RPMI7951 (cell line): ENCODE measurements at places on chromosomes 16 and 17.

DNA sequence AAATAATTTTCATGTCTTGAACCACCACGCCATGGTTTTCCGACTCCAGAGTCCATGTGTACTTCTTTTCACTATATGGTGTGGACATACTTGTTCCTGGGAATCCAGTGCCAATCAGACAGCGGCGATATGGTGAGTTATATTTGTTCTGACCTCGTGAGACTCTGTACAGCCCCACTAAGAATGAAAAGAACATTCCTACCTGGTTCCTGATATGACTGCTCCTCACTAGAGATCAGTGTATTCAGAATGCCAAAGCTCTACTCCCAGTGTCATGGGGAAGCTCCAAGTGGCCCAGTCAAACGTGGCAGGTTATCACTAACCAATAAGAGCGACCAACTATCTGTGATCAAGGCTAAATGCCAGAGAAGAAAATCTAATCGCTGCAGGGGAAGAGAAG is 6.1 kb downstream of the C16orf46 start:
- no peak for DNase-seq

DNA sequence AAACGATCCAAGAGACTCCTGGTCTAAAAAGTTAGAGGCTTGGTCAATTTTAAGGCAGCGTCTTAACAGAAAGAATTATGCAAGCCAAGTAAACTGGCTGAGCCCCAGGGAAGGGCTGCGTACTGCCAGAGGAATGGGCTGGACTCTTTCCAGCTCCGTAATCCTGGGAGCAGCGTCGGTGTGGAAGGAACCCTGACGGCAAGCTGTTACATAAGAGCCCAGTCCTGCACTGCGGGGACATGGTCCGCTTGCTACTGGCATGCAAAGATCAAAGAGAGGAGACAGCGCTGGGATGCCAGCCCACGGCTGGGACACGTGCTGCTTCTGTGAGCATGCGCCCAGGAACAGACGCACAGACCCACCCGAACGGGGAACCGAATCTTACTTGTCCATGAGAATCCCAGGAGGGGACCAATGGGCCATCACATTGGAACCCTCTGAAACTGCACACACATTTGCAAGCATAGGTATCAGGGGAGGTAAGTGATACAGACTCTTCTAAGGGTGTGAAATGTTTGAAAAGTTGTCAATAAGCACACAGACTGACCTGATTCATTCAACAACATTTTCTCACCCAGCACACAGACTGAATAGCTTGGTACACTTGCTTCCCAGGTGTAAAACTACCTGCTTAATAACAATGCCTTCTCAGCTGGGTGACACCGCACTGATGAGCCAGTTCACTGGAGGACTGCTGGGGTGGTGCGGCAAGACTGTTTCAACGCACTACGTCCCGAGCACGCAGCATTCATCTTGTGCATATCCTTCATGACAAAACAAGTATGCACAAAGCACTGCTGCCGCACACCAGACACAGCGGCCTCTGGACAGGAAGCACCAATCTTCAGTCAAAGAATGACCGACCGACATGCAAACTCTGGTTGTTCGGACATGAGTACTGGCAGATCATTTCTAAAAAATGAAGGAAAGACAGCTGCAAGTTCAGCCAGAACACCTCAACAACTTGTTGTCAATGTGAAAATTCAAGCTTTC is 94.9 kb downstream of the ANKRD11 start:
- DNase-seq = peak; percentile 97

DNA sequence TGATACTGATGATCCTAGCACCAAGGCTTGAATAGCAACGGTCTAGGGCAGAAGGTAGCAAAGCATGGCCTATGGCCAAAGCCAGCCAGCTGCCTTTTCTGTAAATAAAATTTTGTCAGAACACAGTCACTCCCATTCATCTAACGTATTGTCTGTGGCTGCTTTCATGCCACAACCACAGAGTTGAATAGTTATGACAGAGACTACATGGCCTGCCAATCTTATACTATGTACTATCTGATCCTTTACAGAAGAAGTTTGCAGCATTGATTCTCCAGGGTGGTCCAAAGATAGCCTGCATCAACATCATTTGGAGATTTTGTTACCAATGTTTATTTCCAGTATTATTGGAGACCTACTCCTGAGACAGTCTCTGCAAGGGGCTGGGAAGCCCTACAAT is 19.9 kb upstream of the MMD start:
- no peak for DNase-seq

DNA sequence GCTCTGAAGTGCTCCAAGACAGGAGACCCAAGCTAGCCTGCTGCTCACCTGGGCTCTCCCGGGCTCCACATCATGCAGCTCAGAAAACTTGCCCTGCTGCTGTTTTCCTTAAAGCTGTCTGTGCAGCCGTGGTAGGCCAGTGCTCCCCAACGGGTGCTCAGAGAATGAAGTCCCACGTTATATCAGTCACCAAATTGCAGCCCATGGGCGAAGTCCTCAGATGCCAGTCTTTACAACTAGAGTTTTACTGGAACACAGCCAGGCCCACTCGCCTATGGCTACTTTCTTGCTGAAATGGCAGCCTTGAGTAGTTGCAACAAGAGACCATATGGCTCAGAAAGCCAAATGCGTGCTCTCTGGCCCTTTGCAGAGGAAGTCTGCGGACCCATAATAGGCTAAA is 6.3 kb downstream of the CREBBP start:
- no peak for DNase-seq

GRCh38 chr17:30915833-30916611 is 5.7 kb upstream of the ADAP2 start:
- no peak for DNase-seq

- no peak for DNase-seq
Measured at GRCh38 chr16:48347980-48348379, 37.2 kb downstream of the SIAH1 start.

DNA sequence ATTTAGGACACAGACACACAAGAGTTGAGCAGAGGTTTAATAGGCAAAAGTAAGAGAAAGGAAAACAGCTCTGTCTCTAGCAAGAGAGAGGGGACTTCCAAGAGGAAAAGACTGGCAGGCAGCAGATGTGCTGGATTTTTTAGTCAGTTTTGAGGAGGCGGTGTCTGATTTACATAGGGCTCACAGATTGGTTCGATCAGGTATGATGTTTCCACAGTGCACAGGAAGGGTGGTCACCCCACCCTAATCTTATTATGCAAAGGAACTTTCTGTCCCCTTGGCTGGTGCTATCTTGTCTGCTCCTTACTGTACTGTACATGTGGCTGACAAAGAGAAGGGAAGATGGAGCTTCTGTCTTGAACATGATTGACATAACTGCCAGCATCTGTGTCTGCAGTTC is 25.3 kb downstream of the BFAR start:
- DNase-seq = peak; percentile 9

DNA sequence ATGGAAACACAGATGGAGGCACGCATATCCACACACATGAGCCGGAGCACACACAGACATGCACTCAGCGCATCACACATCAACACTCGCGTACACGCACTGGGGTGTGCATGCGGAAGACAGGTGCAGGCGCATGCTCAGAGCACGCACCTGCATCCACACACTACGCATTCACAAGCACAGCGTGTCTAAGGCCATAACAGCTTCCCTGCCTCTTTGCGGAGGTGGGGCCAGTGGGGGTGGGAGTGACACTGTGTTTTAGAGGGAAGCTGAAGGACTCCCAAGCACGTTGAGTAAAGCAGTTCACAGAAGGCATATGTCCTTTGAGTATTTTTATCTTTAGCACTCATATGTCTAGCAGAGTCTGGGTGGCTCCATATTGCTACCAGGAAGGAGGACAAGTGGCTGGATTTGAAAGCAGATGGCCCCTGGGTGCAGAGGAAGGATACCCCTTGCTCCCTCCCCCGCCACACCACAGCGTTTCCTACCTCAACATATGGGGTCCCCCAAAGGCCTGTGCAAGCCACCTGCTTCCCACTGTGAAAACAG is 68.6 kb upstream of the TOB1 start:
- no peak for DNase-seq

GRCh38 chr16:51638339-51639135 is 487.5 kb upstream of the SALL1 start:
- DNase-seq = peak; percentile 70

DNA sequence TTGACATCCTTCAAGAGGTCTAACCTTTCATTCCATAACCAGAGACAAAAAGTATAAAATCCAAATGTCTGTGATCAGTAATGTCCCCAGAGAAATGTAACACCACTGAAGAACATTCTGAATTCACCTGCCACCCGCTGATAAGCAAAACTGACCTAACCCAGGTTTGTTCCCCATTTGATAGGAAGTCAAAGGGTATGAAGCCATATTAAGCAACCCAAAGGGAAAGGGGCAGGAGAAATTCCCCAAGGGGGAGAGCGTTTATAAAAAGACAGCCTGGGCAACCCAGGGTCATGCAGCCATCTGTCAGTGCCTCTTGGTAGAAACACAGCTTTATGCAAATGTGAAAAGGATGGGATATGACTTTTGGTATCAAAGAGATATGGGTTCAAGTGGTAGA is 30.7 kb upstream of the PIK3R6 start:
- DNase-seq = no peak

GRCh38 chr16:81532491-81533174 is 88.0 kb downstream of the CMIP start:
- no peak for DNase-seq

DNA sequence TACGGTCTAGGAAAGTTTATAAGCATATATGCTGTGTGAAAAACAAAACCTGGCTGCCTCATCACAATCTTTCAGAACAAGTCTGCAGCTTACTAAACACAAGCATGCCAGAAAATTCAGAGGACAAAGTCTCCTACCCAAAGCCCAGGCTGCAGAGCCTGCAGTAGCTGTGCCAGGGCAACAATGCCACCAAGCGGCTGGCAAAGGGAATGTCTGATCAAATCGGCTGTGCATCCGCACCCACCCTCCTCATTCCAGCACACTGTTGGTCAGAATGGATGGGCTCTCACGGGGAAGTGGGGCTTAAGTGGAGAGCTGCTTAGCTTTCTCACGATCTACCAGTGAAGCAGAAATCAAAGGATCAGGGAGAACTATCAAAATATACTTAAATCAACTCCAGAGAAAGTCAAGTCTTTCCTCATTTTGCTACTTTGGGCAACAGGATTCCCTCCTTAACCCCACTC is 73.5 kb downstream of the CYTH1 start:
- peak; percentile 79 for DNase-seq

DNA sequence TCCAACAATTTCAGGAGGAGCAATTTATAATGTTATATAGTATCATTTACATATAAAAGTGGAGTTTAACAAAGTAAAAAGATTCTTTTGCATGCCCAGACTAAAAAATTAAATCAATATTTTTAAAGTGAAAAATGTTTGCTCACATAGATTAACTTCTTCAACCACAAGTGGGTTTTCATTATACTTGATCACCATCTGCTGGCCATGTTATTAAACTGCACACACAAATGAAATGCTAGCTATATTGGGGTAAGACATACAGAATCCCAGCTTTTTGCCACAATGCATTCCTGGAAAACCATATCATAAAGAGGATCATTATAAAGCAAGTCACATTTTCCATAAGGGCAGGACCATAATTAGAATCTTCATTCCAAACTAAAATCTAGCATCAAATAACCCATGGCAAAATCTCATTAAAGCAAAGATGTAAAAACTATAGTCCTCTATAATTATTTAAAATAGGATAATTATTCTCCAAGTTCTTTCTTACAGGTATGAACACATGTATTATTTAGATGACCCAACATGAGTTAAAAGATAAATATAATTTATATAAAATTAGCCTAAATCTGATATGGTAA is 26.3 kb downstream of the CEP112 start:
- DNase-seq = peak; percentile 47

DNA sequence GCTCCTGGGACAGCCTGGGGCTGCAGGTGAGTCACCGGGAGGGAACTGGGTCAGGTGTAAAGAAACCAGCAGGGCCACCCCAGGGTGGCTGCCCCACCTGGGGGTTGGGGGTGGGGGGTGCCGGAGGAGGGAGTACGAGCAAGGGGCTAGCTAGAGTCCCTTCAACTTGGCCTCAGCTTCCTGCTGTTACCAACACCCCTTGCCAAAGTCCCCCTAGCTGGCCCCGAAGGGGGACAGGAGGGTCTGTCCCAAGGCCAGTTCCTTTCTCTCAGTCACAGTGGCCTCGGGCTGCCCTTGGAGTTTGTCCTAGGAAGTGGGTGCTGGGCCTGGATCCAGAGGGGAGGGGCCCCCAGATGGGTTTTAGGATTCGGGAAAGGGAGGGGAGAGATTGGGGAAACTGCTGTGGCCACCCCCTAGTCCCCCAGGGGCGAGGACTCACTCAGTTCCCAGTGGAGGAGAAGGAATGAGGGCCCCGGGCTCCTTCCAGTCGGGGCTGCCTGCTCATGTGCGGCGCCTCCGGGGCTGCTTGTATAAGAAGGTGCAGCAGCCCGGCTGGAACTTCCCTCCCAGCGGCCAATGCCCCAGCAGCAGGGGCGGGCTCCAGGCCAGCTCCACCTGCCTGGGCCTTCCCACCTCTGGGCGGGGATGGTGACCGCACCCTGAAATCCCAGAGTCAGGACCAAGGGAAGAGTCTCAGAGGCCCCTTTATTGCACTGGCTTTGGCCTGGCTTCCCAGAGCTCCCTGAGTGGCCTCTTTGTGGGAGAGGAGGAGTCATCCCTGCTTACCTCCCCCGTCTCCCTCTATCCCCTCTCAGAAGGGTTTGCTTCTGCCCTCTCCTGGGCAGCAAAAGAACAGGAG is 7.3 kb downstream of the ARHGAP27 start:
- DNase-seq = peak; percentile 74
